Mesendoderm (in vitro differentiated cells): ENCODE measurements at places on chromosomes 1 and 21.

- no peaks in the 10 kb centered on the region for H3K27me3 ChIP-seq
- H3K27ac ChIP-seq: no peak overlapping the region
These were observed 1119.1 kb downstream of the AMY1C start for GRCh38 chr1:104868794-104869193.

GRCh38 chr1:9245230-9245619, 10.7 kb downstream of the H6PD start:
- H3K4me3 ChIP-seq: no peak overlapping the region
- H3K27ac ChIP-seq: no peak overlapping the region
- no peak for DNase-seq

- peaks cover 16% of the 10 kb centered on the region for H3K4me1 ChIP-seq
- no peaks in the 10 kb centered on the region for H3K27me3 ChIP-seq
- no peak overlapping the region for H3K4me3 ChIP-seq
- no peak overlapping the region for H3K27ac ChIP-seq
- no peak for DNase-seq
- H3K36me3 ChIP-seq: no peaks in the 10 kb centered on the region
These were observed 69.5 kb downstream of the GADD45A start for GRCh38 chr1:67754526-67754920.

DNA sequence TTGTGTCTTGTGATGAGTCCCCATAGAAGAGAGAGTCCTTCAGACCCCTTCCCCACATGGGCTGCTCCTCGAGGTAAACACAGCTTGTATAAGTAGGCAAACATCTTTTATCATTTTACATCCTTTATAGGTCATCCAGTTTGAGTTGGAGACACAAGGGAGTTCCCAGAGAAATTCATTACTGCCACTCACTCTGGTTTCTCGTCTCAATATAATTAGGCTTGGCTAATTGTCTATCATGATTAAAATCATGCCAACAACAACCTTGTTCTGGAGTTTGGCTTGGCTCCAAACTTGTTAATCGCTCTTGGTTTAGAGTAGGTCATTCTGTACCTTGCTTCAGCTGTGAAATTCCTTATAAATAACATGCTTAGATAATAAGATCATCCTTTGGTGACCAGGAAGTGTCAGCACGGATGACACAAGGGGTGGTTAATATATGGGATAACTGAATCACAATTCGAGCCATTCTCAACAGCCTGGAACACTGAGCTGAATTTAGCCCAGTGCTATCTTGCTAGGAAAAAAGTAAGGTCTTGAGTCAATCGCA, 70.7 kb upstream of the DAB1 start:
- H3K36me3 ChIP-seq: no peaks in the 10 kb centered on the region
- DNase-seq: peak; percentile 55
- H3K27ac ChIP-seq: no peak overlapping the region
- H3K27me3 ChIP-seq: no peaks in the 10 kb centered on the region

GRCh38 chr1:237043846-237044636, 2.1 kb downstream of the RYR2 start:
- no peak overlapping the region for H3K27ac ChIP-seq
- no peak overlapping the region for H3K4me3 ChIP-seq
- no peaks in the 10 kb centered on the region for H3K36me3 ChIP-seq
- no peaks in the 10 kb centered on the region for H3K27me3 ChIP-seq
- H3K4me1 ChIP-seq: peaks cover 18% of the 10 kb centered on the region

GRCh38 chr1:226632169-226632879, 83.8 kb downstream of the STUM start:
- H3K4me1 ChIP-seq: no peaks in the 10 kb centered on the region
- no peaks in the 10 kb centered on the region for H3K36me3 ChIP-seq
- no peak overlapping the region for H3K4me3 ChIP-seq
- H3K27me3 ChIP-seq: no peaks in the 10 kb centered on the region
- no peak for DNase-seq
- H3K27ac ChIP-seq: no peak overlapping the region

GRCh38 chr1:226405411-226405988, 2.4 kb downstream of the PARP1 start:
- peak overlapping the region; percentile 24 for H3K4me3 ChIP-seq
